ENCODE measurements at places on chromosomes 2 and 18.
A peak's percentile ranks its signal among the peaks of the same experiment; 100 is the strongest.

GRCh38 chr2:26585100-26585499 lies 56.1 kb downstream of the CIB4 start:
- peak; percentile 33 for DNase-seq

- DNase-seq, result no peak
Observed at GRCh38 chr2:116874021-116874420, 940.5 kb upstream of the DDX18 start.

DNA sequence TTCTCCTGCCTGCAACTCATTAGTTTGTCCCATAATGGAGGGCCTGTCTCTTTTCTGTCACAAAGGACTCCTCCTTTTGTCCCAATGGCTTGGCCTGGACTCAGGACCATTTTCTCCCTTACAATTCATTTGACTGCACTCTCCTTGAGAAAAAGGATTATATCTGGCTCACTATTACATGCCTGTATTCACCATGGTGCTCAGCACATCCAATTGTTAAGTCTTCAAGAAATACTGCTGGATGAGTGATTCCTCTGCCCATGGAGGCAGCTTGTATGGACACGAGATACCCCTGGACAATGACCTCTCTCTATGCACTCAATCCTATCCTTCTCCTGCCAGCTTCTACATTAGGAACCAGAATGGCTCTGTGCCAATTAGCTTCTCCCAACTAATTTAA lies 47.0 kb downstream of the CHST9 start:
- DNase-seq, result no peak

DNA sequence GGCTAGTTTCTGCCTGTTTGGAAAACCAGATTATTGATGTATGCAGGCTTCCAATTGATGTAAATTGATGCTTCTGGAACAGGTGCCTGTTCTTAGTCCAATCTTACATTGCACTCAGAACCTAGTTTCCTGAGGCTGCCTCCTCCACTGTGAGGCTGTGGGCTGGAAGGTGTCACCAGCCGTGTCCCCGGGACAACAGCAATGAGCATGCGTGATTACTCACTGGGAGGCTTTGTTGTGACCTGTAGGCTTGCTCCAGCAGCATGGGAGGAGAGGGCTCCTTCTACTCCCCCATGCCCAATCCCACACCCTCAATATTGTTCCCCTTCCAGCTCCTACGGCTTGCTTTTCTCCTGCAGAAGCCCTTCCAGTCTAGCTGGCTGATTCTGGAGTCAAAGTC lies 11.1 kb downstream of the RSAD2 start:
- no peak for DNase-seq

DNA sequence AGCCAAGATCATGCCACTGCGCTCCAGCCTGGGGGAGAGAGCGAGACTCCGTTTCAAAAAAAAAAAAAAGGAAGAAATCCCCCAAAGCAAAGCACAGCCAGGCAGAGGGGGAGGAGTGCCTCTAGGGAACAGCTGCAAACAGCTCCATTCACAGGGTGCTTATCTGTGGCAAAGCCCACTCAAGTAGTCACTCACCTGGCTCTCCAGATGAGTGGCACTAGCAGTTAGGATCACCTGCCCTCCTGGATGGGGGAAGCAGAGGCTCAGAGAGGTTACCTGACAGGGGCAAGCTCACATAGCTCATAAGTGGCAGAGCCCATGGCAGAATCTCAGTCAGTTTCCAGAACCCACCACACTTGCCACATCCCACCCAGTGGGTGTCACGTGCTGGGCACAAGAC lies 30.3 kb downstream of the TFCP2L1 start:
- DNase-seq, result peak; percentile 40

DNA sequence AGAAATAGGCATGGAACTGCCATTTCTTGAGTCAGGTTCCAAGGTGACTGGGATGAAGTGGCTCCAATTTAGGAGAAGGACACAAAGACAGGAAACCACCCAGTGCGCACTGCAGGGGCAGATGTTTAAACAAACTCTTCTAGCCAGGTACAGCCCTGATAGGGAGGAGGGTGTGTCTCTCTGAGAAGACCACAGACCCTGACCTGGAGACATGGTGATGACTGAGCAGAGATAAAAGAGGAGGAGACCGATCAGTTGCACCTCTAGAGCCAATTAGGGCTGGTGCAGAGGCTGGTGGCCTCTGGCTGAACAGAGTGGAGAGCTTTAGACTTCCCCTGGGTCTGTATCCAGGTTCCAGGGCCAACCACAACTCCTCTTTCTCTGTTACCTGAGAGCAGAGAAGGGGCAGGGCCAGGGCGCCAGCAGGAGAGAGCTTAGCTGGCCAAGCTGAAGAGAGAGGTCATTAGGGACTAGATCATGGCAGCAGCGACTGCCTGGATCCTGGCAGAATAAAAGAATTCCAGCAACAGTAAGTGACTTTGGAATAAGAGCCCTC lies 5.4 kb upstream of the SPOPL start:
- no peak for DNase-seq

DNA sequence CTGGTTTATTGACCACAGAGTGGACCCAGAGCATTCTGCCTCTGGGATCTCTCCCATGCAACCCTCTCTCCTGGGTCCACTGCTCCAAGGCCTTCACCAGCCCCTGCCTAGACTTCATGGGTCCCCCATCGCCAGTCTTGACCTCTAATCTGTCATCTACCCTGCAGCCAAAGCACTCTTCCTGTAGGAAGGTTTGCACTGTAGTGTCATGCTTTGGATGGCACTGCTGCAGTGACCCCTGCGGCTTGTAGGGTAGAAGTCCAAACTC lies 41.7 kb downstream of the MYO7B start:
- DNase-seq, result no peak

- no peak for DNase-seq
Observed at GRCh38 chr18:22182884-22183697, 13.7 kb downstream of the GATA6 start.

DNA sequence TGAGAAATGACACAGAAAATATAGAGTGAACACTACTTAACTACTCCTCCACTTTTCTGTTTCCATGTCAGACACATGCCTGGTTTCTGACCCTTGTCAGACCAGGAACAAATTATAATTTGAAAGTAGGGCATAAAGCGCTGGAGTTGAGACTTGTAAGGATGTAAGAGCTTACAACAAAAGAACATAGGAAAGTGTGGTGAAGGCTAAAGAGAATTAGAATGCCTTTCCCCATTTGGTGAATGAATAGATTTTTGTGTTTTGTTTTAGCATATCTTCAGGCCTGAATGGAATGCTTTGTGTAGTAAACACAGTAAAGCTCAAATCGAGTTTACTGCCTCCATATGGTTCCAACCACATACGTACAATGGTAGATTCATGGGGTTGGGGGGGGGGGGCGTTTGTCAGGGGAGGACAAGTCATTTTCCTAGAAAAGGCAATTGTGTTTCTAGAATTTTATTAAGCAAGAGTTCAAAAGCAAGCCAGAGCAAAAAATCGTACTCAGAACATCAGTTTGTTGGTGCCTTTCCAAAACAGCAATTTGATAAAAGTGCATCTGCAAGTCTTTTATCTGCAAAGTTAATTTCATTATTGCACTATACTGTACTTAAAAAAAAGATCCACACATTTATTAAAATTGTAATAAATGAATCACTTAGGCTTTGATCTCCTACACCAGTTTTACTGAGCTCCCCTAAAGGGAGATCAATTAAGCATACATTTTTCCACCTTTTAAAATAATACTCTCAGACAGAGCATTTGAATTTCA lies 30.9 kb downstream of the NRXN1 start:
- DNase-seq, result no peak

DNA sequence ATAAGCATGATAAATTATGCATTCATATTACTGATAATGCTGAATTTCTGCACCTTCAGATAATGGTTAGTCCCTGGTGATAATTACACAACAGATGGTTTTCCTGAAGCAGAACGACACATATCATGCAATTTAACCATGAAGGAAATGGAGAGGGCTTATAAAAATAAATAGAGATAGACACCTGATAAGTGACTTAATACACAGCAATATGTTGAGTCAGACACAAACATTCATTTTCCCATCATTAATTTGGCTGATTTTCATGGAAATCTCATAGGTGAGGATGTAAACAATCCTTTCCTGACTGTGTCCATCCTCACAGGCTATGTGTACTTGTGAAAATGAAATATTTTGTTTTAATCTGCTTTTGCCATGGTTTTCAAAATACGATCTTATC lies 36.9 kb upstream of the DSEL start:
- DNase-seq, result no peak

DNA sequence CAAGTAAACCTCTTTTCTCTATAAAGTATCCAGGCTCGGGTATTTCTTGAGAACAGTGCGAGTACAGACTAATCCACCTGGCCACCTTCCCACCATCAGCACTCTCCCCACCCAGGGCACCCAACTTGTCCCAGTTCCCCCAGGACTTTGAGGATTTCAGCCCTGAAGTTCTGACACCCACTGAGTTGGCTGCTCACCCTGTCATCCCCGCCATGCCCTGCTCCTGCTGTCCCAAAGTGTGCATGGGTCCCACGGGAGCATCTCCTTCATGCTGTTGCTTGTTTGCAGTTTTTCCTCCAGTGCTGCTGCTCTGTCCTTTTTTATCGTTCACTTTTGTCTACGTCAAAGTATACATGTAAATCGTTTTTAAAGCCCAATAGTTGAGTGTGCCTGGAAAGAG lies 273.9 kb downstream of the PHLPP1 start:
- no peak for DNase-seq

DNA sequence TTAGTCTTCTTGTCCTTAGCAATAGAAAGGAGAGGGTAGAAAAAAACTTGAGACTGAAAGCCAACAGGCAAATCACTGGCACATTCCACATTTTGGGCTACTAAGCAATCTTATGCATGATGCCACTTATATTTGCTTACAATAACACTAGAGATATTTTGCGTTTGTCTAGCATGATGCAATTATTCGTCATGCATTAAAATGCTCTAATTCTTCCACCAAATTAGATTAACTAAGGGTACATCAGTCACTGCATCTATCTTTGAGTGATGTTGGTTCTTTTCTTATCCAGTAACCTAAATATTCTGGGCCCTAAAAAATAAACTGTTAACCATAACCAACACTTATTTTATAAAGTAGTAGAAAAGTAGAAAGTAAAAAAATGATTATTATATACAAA lies 1311.7 kb upstream of the CDH2 start:
- no peak for DNase-seq

DNA sequence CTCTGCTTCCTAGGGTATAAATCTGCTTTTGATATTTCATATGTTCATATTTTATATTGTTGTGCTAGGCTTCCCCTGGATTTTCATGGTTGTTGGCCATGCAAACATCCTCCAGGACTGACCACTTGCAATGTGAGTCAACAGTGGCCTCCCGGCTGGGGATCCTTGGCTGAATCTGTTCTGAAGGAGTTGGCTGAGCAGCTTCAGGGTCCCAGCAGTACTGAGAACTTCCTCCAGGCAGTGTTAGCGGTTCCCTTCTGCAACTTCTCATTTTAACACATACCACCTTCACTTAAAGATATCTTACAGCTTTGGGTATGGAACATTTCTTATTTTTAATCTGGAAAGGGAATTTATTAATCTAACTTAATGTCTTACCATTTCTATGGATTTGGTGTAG lies 122.1 kb downstream of the DTNB start:
- DNase-seq, result no peak

DNA sequence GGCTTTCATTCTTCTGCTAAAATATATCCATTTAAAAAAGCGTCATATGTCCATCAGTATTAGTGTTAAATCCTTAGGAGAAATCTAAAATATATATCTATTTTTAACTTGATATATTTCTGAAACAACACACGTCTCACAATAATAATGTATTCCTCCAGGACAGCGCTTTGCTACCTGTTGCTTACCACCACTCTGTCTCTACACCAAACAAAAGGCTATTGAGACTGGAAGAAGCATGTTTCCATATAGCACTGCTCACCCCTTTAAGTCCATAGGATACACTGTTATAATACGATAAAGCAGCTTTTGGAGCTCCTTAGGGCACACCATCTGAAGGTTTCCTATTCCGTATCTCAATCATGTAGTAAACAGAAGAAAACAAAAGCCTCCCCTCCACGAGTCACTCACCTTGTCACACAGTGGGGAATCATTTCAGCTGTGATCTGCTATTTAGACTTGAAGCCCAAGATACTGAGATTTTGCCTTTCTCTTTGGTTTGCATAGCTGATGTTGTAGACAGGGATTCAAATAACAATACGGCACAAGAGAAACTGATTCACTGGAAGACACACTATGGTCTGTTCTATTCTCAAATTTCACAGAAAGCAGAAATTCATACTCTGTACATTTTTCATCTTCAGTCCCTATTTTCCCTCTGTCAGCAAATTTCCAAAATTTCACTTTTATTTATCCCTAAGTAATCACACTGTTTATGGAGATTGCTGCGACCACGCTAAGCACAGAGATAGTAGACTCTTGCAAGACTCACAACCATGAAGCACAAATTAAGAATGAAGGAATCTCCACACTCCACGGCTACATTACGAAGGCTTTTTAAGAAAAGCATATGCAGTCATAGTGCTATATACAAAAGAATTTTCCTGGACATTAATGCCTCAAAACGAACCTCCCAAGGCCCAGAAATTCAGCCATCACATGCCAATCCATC lies 187.1 kb downstream of the TCF4 start:
- no peak for DNase-seq

GRCh38 chr18:64695851-64696553 lies 547.1 kb upstream of the LINC00305 start:
- no peak for DNase-seq

GRCh38 chr18:13511961-13512577 lies 214.3 kb downstream of the FAM210A start:
- peak; percentile 6 for DNase-seq

GRCh38 chr2:65128297-65129190 lies 1.4 kb downstream of the RAB1A start:
- DNase-seq, result no peak

GRCh38 chr2:236903978-236904377 lies 181.7 kb upstream of the COPS8 start:
- no peak for DNase-seq

DNA sequence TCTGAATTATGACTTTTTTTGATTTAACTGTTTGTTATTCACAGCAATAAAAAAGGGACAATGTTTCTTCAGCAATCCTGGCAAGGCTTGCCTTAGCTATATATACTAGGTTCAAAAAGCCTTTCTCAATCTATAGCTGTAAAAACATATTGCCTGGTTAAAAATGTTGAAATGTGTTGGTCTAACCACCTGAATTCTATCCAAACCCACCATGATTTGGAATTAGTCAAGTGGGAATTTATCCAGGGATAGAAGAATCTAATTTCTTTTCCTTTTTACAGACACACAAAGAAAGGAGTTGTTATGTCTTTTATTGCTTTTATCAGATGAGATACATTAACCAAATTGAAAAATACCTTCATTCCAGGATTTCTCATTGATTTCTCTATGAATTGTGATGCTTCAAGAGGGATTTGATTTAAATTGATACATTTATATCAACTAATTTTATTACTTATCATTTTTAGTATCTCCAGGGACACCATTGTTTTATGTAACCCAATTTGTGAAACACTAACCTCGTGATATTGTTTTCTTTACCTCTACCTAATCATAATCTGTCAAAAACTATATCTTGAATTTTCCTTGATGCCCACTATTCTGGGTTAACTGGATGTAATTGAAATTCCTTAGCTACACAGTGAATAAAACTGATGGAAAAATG lies 88.1 kb downstream of the LRP1B start:
- DNase-seq, result no peak

GRCh38 chr2:102417946-102418345 lies 5.0 kb upstream of the IL18RAP start:
- no peak for DNase-seq

GRCh38 chr2:42859791-42860190 lies 67.4 kb upstream of the HAAO start:
- no peak for DNase-seq

All from islet precursor cell (in vitro differentiated cells).